ENCODE measurements at places on chromosomes 3 and 15.

DNA sequence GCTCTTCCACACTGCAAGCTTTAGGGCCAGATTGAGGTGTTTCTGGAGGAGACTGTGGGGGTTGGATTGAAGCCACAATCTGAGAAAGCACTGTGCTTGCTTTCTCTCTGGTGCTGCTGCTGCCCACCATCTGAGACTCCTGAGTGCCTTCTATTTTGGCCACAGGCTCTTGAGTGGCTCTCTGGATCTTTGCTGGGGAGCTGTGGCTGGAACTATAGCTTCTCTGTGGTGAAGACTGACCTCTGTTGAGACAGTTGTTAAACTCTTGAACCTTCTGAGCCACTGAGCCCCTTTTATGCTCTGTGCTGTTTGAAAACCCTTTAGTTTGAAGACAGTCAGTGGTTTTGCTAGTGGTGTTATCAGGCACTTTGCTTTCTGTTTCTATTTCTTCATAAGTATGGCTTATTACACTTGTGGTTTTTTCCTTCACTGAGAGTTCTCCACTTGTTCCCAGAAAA lies 108.7 kb upstream of the TSPAN3 start:
- DNase-seq, result no peak

GRCh38 chr3:172614340-172615274 lies 91.4 kb upstream of the TNFSF10 start:
- DNase-seq, result no peak

GRCh38 chr3:134326126-134326525 lies 48.1 kb downstream of the AMOTL2 start:
- no peak for DNase-seq

DNA sequence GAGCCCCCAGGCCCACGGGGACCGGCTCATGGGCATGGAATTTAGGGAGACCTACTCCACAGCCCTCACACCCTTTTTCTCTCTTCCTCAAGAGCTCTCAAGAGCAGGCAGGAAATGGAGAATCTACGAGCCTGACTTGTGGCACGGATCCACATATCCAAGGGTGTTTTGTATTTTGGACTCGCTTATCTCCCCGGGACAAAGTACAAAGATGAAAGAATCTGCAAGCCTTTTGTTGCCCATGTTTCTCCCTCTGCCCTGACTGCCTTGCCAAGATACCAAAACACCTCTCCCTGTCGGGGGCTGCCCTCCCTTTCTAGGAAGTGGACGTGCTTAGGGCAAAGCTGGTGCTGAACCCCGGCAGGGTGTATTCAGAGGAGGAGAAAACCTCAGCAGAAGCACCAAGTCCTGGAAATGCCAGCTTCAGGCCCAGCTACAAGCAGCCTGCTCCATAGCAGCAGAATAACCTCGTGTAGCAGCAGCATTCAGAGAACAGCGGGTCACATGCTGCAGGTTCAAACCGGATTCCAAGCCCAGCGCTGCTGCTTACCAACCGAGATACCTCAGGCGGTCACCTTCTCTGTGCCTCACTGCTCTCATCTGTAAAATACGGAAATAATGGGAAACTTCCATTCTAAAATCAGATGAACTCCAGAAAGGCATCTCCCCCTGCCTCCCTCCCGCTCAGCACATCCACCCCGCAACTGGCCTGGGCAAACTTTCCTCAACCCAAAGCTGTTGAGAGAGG lies 35.2 kb downstream of the DNASE1L3 start:
- no peak for DNase-seq

DNA sequence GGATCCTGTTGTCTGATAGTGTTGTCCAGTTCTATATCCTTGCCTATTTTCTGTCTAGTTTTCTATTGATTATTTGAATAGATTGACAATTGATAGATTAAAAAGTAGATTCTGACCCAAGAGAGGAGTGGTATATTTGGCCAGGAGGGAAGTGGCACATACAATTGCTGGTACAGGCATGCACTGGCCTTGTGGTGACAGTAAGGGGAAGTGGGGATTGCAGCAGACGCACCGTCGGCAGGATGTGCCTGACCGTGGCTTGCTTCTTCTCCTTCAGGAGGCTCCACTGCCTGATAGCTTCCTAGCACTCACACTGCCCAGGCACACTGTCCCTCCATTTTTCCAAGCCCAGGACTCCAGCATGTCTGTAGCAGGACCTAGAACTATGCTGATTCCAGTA lies 10.5 kb downstream of the GABRG3 start:
- no peak for DNase-seq

GRCh38 chr3:143332026-143332425 lies 212.5 kb downstream of the CHST2 start:
- no peak for DNase-seq

GRCh38 chr3:97658668-97659285 lies 105.8 kb upstream of the ARL6 start:
- DNase-seq, result peak; percentile 16

GRCh38 chr3:127137113-127137512 lies 55.8 kb upstream of the PRR23E start:
- DNase-seq, result no peak
